GM23338 (cell line): ENCODE measurements at places on chromosomes 5 and 9. TPM values are rescaled to one million over a fixed set of nuclear protein-coding genes. Genes with fewer than 3 reads are reported as not detected.

- DNase-seq = no peak
Observed at GRCh38 chr9:114945616-114946412, 15.4 kb upstream of the TNFSF8 start.

DNA sequence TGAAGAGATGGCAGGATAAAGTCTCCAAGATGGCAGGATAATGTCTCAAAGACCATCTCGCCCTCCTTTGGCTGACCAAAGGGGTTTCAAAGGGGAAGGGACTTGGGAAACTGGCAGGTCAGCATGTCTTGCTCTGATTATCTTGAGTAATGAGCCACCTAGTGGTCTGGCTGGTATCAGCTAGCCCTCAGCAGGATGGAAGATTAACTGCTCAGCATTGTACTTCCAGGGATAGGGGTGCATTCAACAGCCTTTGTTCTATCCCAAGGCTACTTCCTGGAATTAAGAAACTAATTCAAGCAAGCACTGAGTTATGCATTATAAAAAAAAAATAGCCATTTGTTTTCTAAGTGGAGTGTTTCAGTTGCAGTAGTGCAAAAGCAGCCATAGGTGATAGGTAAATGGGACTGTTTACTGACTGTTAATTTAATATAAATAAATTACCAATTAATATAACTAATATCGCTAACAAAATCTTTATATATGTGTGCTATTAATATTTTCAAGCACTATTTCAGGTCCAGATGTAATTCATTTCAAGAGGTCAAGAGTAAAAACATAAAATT is 555.5 kb downstream of the CDH9 start:
- peak; percentile 92 for DNase-seq

DNA sequence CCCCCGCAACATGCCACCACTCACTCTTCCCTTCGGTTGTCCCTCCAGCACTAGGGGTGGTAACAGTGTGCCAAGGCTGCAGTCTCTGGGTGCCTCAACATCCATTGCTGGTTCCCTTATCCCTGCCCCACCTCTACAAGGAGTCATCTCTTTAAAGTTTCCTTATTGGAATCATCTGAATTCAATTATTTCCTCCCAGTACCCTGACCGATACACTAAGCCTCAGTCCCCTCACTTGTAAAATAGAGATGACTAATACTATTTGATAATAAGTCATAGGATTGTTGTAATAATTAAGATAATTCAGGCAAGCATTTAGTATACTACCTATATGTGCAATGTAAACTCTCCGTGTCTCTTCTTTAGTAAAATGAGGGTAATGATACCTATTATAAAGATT is 352.5 kb downstream of the ENC1 start:
- DNase-seq = no peak

Gene PRSS3
- total RNA-seq = 2.5 and 4.2 TPM in 2 replicates

Gene SPATA31E1
- total RNA-seq = not detected in 2 replicates

Gene ZNF618
- total RNA-seq = 19.6 and 22.1 TPM in 2 replicates
